ENCODE measurements at places on chromosomes 13 and 19.
A peak's percentile ranks its signal among the peaks of the same experiment; 100 is the strongest.

DNA sequence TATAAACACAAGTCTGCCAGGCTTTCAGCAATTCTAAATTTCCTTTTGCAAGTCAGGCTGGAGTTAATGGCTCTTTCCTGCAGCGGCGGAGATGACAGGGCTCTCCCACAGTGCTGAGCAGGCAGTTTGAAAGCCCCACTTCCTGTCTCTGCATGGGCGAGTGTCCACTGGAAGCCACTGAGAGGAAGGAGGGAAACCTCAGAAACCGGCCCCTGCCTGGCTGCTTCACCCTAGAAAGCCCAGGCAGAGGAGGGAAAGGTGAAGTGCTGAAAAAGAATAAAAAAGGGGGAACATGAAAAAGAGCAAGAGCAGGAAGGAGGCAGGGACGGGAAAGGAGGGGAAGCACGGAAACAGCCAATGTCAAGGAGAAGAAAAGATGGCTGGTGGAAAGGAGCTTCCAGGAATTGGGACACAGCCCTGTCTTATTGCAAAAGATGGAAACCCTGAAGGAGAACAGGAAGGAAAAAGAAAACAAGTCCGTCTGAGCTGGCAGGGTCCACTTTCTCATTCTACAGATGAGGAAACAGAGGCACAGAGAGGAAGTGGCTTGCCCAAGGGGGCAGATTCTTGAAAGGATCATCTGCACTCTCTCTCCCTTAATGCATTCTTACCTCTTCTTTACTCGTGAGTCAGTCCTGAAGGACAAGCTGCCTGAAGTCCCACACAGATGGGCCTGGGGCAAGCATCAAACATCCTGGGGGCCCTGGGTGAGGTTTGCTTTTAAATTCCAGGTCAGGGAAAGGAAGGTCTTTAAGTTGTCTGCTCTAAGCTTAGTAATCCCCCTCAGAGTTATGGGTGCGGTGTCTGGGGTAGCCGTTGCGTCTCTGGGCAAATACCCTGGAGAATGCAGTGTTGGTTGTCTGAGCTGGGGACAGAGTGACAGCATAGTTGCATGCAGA is 38.8 kb upstream of the ALOX5AP start:
- peak; percentile 20 for DNase-seq

DNA sequence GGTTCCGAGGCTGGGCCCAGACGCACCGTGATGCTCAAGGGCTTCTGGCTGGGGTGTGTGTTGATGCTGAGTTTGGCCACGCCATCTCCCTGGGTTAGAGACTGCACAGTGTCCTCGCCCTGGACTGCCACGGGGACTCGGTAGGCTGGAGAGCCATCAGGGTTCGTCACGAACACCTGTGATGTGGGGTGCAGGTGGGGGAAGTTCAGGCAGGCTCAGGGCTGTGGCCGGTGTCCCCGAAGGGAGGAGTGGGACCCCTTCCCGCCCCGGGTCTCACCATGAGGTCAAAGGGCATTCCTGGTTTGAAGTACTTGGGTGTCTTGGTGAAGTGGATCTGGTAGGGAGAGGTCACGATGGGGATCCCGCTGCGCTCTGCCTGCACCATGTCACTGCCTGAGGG is 8.2 kb downstream of the C3 start:
- DNase-seq: no peak

GRCh38 chr13:39433651-39434050 is 169.3 kb downstream of the LHFPL6 start:
- DNase-seq: no peak

DNA sequence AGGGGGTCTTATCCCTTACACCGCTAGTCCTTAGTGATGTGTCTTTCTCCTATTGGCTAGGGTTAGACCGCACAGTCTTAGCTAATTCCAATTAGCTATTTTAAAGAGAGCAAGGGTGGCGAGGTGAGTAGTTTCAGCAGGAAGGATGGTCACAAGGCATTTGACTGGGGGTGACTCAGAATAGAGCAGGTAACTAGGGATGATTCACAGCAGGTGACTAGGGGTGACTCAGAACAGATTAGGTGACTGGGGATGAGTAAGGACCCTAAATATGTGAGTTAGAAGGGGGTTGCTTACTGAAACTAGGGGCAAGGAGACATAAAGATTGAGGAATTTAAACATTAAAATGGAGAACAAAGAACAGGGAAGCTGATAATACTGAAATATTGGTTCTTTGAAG is 64.3 kb downstream of the ZNF66 start:
- DNase-seq: no peak

- DNase-seq: no peak
These were observed 261.6 kb downstream of the SLITRK6 start for GRCh38 chr13:85537601-85538000.

- DNase-seq: no peak
These were observed 2.7 kb downstream of the FCHO1 start for GRCh38 chr19:17753976-17754375.

- DNase-seq: no peak
These were observed 156.8 kb downstream of the DNAJC3 start for GRCh38 chr13:95833719-95834118.

DNA sequence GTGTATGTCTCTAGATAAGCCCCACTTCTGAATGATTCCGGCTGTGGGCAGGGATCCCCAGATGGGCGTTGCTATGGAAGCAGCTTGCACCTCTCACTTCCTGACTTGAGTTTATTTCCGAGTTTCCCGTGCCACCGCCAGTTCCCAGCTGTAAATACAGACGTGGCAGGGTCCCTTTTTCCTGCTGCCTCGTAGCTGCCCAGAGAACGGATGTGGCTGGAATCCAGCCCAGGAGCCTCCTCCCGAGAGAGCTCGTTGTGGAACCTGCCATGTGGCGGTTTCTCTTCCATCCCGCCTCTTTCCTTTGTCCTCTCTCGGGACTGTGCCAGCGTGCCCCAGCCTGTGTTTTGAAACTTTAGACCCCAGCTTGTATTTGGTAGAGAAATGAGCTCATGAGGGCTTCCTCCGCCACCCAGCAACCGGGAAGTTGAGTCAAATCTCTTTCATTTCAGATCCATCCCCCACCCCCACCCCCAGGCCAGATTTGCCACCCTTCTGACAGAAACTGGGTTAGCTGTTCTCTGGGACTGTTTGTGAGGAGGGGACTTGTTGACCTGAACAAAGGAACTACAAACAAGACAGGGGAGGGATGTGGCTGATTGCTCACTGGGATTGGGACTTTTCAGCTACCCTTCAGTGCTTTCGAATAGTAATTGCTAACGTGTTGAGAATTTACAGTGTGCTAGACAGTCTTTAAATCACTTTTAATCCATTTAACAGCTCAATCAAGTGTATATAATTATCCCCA is 96.6 kb downstream of the SIPA1L3 start:
- peak; percentile 2 for DNase-seq

DNA sequence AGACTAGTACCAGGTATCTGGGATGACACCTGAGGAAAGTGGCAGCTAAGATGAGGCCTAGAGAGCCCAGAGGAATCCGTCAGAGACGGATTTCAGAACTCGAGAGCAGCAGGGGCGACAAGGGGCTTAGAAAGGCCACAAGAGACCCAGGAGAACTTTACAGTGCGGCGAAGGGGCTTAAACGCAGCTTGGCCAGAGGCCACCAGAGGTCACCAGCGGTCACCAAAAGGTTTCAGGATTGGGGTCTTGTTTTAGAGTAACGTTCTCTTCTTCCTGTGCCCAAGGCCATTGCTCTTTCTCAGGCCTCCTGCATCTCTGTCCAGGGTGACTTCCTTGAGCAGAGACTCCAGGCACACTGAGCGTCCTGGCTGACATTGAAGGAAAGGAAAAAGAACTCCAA is 2.2 kb downstream of the ZSCAN22 start:
- DNase-seq: peak; percentile 25

GRCh38 chr13:51501592-51502152 is 48.8 kb upstream of the INTS6 start:
- DNase-seq: no peak

- peak; percentile 30 for DNase-seq
These were observed 232.0 kb downstream of the B3GLCT start for GRCh38 chr13:31431722-31432137.

- no peak for DNase-seq
These were observed 14.0 kb upstream of the TBC1D4 start for GRCh38 chr13:75495938-75496337.

- DNase-seq: peak; percentile 77
These were observed 1.2 kb downstream of the KLF2 start for GRCh38 chr19:16325641-16326400.

- no peak for DNase-seq
These were observed 50.9 kb downstream of the LNX2 start for GRCh38 chr13:27569405-27569804.

DNA sequence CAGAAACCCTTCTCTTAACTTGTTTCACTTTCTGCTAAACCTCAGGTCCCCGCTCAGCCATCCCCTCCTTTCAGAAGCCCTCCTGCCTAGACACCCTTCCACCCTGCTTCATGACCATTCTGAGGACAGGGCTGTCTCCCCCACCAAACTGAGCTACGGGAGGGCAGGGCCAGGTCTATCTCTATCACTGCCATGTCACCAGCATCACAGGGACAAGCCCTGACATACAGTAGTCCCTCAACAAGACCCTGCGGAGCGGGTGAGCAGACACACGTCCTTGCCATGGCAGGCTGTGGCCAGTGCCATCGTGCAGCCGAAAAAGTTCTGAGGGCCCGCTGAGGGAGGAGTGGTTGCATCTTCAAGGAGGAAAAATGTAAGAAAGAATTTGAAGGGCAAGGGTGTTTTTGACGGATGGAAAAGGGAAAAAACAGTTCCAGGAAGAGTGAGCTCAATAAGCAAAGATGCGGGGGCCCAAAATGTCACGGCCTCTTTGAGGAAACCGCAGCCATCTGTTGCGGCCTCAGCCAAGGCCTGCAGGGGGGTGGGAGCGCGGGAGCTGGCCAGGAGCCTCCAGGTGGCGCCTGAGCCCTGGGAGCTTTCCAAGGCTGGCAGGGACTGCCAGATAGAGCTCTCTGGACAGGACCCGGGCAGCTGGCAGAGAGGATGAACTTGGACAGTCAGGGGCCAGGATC is 8.1 kb downstream of the PTGIR start:
- peak; percentile 69 for DNase-seq

DNA sequence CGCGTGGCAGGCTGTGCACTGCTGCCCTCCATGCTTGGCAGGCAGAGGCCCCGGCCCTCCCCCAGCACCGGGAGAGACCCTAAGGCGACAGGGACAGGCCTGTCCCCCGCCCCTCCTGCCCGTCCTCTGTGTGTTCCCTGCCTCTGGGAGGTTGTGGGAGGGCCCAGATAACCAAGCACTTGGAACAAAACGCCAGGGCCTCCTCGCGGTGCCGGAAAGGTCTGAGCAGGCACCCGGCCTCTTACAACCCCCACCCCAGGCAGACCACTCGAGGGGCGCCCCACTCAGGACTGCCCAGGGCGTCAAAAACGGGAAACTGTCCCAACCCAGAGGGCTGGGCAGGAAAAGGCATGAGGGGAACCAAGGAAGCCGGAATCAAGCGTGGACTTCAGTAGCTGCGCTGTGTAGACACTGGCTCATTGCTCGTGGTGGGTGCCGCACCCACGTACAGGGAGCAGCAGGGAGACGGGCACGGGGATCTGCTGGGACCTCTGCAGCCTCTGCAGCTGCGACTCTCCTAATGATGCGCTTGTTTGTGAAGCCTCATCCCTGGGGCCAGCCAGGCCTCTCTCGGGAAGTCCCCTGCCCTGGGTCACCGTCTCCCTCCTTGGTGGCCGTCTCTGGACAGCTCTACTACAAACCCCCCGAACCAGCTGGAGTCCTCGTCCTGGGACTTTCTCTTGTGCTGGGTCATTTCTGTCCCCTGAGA is 20.0 kb downstream of the GNA11 start:
- DNase-seq: no peak

GRCh38 chr19:18419195-18419698 is at the start of gene SSBP4:
TSS of gene SSBP4 (plus strand) at chr19:18419398. CDS start at chr19:18419649, 251 bp downstream.
- DNase-seq: peak; percentile 71

GRCh38 chr19:29590278-29590677 is 15.8 kb upstream of the POP4 start:
- DNase-seq: no peak

- peak; percentile 54 for DNase-seq
These were observed at the start of gene PHLDB3 for GRCh38 chr19:43504426-43505185. TSS of gene PHLDB3 (minus strand) at chr19:43504746. CDS start at chr19:43504118, 628 bp downstream.

- DNase-seq: no peak
These were observed 28.7 kb downstream of the TMEM161A start for GRCh38 chr19:19109601-19110000.

DNA sequence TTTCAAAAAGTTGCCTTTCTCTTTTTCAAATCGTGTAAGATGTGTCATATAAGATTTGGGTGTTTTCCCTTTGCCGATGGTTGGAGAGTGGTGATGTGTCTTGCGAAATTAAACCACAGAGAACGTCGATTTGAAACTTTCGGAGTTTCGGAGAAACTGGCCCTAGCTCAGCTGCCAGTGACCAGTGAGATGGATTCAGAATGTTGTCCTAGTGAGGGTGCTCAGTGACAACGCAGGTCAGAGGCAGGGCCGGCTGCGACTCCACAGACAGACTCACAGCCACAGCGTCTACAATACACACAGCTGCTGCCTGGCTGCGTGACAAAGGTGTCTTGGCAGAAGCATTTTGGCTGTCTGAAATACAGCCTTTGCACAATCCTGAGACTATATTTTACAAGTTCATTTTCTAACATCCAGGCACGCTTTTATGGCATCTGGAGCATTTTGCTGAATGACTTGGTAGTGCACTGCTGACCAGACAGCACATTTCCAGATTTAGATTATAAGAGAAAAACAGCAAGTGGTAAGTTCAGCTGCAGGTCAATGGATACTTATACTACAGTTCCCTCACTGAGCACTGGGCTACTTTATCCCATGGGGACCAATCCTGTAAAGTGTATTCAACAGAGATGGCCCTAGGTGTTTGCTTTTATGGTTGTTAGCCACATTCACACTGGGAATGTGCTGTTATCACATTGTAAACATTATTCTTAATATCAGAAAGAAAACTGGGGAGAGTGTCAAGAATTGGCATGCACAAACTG is 207.5 kb downstream of the KCNRG start:
- peak; percentile 79 for DNase-seq

DNA sequence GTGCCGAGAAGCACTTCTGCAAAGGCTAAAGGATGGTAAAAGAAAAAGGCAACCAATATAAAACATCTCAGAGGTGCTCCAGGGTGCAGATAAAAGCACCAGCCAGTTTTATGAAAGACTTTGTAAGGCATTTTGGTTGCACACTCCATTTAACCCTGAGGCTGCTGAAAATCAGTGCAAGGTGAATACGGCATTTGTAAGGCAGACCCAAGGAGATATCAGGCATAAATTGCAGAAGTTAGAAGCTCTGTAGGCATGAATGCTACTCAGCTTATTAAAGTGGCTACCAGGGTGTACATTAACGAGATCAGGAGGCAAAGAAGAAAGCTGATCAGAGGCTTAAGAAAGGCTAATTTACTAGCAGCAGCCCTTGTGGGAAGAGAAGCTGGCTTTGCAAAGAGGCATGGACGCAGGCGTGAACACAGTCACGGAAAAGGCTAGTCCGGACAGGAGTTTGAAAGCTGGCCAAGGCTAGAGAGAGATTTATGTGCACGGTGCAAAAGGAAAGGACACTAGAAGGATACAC is 99.6 kb downstream of the ZNF429 start:
- no peak for DNase-seq

- DNase-seq: no peak
These were observed 96.6 kb downstream of the UBL3 start for GRCh38 chr13:29753618-29754472.

- no peak for DNase-seq
These were observed 7.8 kb downstream of the KHSRP start for GRCh38 chr19:6416658-6417405.

- peak; percentile 91 for DNase-seq
These were observed at the start of gene ERCC1 for GRCh38 chr19:45423589-45424190. TSS of gene ERCC1 (minus strand) at chr19:45423917. CDS start at chr19:45423374, 543 bp downstream.

GRCh38 chr13:28313579-28313978 is 175.2 kb downstream of the PAN3 start:
- DNase-seq: no peak
